ENCODE measurements at places on chromosomes 7 and 10. TPM values are rescaled to one million over a fixed set of nuclear protein-coding genes. Genes with fewer than 3 reads are reported as not detected.

GRCh38 chr10:24215603-24216002, 6.7 kb downstream of the KIAA1217 start:
- peaks cover 7% of the 10 kb centered on the region for H3K36me3 ChIP-seq
- no peak overlapping the region for H3K4me3 ChIP-seq
- no peak for DNase-seq
- H3K27me3 ChIP-seq, result no peaks in the 10 kb centered on the region
- H3K27ac ChIP-seq, result peak overlapping the region; percentile 78
- peaks cover 37% of the 10 kb centered on the region for H3K4me1 ChIP-seq

GRCh38 chr7:30303312-30304039, 19.1 kb downstream of the ZNRF2 start:
- H3K27ac ChIP-seq, result no peak overlapping the region
- no peak for DNase-seq
- H3K27me3 ChIP-seq, result no peaks in the 10 kb centered on the region
- H3K4me1 ChIP-seq, result peaks cover 7% of the 10 kb centered on the region

DNA sequence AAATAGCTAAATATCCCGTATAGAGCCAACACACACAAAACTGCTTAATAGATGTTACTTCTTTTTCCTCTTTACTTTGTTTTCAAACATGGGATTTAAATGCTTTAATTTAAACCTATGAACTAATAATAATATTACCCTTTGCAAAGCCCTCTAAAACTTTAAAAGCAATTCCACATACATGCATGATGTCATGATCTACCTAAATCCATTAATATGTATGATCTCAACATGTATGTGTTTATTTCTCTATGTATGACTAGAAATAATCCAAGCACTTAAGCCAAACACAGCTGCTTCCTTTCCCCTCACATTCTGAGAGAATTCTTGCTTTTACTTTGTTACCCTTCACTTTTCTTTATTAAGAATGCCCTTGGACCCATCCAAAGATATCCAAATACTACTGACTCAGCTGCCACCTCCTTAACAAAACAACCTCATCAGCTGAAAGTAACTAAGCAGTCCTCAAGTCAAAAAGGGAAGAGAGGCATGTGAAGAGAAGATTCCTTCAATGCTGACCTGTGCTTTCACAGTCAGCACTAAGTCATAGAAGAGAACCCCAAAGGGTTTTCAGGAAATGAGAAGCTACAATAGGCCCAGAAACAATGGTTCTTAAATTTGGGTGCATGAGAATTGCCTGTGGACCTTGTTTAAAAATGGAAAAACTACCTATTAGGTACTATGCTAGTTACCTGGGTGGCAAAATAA, 266.4 kb upstream of the LRGUK start:
- H3K27me3 ChIP-seq, result no peaks in the 10 kb centered on the region
- no peak overlapping the region for H3K27ac ChIP-seq
- no peaks in the 10 kb centered on the region for H3K36me3 ChIP-seq

DNA sequence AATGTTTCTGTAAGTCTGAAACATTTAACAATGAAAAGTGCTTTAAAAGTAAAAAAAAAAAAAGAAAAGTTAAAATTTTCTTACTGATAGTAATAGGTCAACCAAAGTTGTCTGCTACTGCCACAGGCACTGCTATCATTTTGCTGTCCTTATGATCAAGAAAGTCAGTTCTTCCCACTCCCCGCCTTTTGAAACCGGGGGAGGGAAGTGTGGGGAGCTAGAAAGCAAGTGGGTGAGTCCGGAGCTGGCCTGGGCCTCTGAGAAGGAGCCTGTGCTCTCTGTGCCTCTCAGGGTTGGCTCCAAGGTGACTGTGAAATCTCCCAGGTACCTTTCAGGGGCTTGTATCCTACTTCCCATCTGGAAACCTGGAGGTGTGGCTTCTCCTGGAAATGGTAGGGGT, 7.3 kb downstream of the C7orf57 start:
- H3K27me3 ChIP-seq, result peaks cover 26% of the 10 kb centered on the region
- H3K27ac ChIP-seq, result no peak overlapping the region
- no peak for DNase-seq
- peaks cover 4% of the 10 kb centered on the region for H3K4me1 ChIP-seq
- H3K4me3 ChIP-seq, result no peak overlapping the region

DNA sequence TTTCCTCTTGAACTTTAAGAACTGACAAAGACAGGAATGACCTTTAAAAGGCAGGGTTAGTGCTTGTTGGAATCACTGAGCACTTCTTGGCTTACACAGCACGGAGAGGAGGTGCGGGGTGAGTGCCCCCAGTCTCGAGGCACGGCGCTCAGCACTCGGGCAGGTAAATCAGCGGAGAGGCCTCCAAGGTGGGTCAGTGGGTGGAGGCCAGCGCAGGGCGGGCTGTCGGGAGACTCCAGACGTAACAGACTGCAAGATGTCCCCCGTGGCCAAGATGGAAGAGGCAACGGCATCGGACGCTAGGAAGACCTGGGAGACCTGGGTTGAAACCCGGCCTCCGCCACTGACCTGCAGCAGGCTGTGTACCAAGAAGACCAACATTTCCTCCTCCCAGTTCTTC, 149.4 kb downstream of the MAD1L1 start:
- peaks cover 35% of the 10 kb centered on the region for H3K4me1 ChIP-seq
- peak overlapping the region; percentile 88 for H3K27ac ChIP-seq
- DNase-seq, result no peak

DNA sequence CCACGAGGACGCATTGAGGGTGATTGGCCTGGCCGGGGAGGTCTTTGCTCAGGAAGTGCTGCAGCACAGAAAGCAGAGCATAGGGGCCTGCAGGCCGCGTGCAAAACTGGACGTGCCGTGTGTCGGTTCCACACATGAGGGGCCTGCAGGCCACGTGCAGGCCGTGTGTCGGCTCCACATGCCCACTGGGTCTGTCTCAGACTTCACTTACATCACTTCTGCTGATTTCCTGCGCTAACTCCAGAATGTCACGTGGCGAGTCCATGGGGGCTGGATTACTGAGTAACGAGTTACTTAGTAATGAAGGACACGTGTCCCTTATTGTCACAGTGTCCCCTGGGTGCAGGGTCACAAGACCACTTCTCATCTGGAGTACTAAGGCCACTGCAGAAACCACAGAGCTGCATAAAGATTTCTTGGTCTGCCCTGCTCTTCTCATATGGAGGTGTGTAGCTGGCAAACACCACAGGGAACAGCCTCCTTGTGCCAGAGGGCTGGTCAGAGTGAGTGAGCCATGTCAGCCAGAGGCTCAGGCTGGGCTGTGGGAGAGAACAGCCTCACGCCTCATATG, 60.8 kb downstream of the GDI2 start:
- H3K27ac ChIP-seq, result no peak overlapping the region
- DNase-seq, result no peak
- H3K4me3 ChIP-seq, result peak overlapping the region; percentile 35

- H3K27me3 ChIP-seq, result no peaks in the 10 kb centered on the region
- H3K4me3 ChIP-seq, result no peak overlapping the region
- no peaks in the 10 kb centered on the region for H3K36me3 ChIP-seq
- no peak for DNase-seq
- H3K4me1 ChIP-seq, result peaks cover 18% of the 10 kb centered on the region
Observed at GRCh38 chr7:81031243-81031642, 112.4 kb upstream of the SEMA3C start.

- no peak overlapping the region for H3K27ac ChIP-seq
- DNase-seq, result no peak
- no peak overlapping the region for H3K4me3 ChIP-seq
Observed at GRCh38 chr7:135741905-135742304, 6.7 kb downstream of the FAM180A start.

DNA sequence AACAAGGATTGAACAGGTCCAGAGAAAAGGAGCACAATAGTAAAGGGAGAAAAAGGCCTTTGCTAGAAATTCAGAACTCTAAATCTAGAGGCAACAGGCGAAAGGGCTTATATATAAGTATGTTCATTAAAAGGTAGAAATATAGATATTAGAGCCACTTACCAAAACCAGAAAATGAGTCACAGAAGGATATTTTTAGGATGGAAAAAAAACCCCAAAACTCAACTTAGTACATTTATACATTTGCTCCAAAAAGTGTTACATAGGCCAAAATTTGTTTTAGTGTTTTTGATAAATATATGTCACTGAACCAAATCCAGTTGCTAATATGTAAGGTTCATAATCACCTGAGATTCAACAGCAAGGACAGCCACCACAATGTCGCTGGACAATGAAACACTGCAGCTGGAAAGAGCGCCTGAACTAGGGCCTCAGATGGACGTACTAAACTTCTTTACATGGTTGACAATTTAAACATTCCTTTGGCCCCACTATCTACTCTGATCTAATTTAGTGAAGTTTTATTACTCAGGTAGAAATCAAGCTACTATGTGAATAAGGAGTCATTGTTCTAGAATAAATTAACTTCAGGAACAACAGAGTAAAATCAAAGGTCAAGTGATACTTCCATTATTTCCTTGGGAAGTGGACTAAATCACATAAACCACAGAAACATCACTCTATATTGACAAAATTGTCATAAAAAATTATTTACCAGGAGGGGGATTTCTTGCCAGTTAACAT, 10.9 kb downstream of the FAM3C start:
- H3K4me3 ChIP-seq, result no peak overlapping the region
- no peaks in the 10 kb centered on the region for H3K36me3 ChIP-seq
- H3K4me1 ChIP-seq, result peaks cover 36% of the 10 kb centered on the region
- H3K27ac ChIP-seq, result no peak overlapping the region
- no peak for DNase-seq

DNA sequence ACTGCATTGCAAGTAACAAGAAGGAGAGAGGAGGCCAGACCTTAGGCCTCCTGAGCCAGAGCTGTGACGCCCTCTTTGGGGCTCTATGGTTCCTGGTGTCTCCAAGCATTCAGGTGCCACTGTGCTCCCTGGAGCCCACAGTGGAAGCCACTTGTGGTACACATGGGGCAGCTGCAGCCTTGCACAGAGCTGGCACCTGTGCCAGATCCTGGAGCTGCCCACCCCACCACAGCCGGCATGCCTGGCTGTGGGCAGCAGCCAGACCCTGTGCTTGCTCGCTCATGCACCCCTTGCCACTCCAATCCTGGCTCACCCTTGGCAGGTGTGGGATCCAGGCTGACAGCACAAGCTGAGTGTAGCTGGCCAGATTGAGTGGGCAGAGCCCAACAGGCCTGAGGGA, 173.8 kb upstream of the SMIM30 start:
- H3K4me3 ChIP-seq, result no peak overlapping the region
- no peaks in the 10 kb centered on the region for H3K4me1 ChIP-seq
- H3K27ac ChIP-seq, result no peak overlapping the region
- peaks cover 9% of the 10 kb centered on the region for H3K27me3 ChIP-seq

- no peaks in the 10 kb centered on the region for H3K4me1 ChIP-seq
- no peaks in the 10 kb centered on the region for H3K36me3 ChIP-seq
- no peak overlapping the region for H3K4me3 ChIP-seq
Observed at GRCh38 chr7:132603220-132603833, 27.1 kb upstream of the PLXNA4 start.

GRCh38 chr7:521221-522070, 1.8 kb upstream of the PDGFA start:
- peak overlapping the region; percentile 56 for H3K4me3 ChIP-seq
- peaks cover 9% of the 10 kb centered on the region for H3K4me1 ChIP-seq
- no peak overlapping the region for H3K27ac ChIP-seq

DNA sequence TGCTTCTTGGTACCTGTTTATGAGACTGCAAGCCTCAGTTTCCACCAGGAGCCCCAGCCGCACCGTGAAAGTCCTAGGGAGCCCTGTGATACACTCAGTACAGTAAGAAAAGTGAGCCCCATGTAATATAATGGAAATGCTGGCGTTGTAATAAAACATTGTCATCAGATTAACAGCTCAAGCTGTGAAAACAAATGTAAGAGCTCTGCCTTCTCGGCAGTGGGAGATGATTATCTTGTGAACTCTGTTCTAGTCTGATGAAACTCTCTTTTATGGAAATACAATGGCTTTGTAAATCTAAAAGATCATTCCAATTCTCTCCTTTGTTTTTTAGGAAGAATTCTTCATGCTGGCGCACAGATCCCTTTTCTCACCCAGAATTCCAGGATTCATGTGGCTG, 299.9 kb downstream of the ABCA13 start:
- H3K27me3 ChIP-seq, result no peaks in the 10 kb centered on the region
- no peak overlapping the region for H3K27ac ChIP-seq
- no peak for DNase-seq
- peaks cover 20% of the 10 kb centered on the region for H3K4me1 ChIP-seq
- no peaks in the 10 kb centered on the region for H3K36me3 ChIP-seq

DNA sequence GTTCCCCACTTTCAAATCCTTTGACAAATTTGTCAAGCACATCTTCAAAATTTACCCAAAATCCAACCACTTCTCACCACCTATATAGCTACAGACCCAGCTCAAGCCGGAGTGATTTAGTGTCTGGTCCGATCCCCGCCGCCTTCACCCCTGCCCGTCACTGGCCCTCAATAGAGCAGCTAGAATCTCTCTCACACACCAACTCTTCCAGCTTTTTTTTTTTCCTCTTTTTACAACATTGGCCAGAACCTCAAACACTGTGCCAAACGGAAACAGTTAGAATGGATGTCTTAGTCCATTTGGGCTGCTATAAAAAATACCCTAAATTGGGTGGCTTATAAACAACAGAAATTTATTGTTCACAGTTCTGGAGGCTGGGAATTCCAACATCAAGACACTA, 41.1 kb upstream of the TMEM72 start:
- H3K27ac ChIP-seq, result peak overlapping the region; percentile 84
- H3K4me3 ChIP-seq, result no peak overlapping the region
- no peak for DNase-seq
- H3K27me3 ChIP-seq, result peaks cover 10% of the 10 kb centered on the region

- H3K4me1 ChIP-seq, result peaks cover 10% of the 10 kb centered on the region
- DNase-seq, result no peak
Observed at GRCh38 chr7:104089612-104090011, 100.2 kb upstream of the RELN start.

- peak overlapping the region; percentile 70 for H3K4me3 ChIP-seq
- no peaks in the 10 kb centered on the region for H3K27me3 ChIP-seq
- peaks cover 19% of the 10 kb centered on the region for H3K4me1 ChIP-seq
- no peak overlapping the region for H3K27ac ChIP-seq
Observed at GRCh38 chr10:114824391-114824790, 2.8 kb downstream of the FHIP2A start.

- H3K4me3 ChIP-seq, result no peak overlapping the region
- H3K36me3 ChIP-seq, result peaks cover 2% of the 10 kb centered on the region
- H3K27me3 ChIP-seq, result no peaks in the 10 kb centered on the region
- DNase-seq, result no peak
- H3K27ac ChIP-seq, result no peak overlapping the region
- peaks cover 26% of the 10 kb centered on the region for H3K4me1 ChIP-seq
Observed at GRCh38 chr7:103076764-103077163, 1.8 kb downstream of the ARMC10 start.

DNA sequence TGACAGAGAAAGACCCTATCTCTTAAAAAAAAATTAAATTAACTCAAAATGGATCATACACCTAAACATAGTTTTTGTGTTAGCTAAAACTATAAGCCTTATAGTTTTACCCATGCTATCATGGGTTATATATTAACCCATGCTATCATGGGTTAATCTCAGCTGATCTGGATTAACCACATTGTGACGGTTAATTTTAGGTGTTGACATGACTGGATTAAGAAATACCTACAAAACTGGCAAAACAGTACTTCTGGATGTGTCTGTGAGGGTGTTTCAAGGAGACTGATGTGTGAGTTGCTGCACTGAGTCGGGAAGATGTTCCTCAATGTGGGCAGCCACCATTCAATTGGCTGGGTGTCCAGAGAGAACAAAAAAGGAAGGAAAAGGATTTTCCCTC, 44.3 kb upstream of the FXYD4 start:
- H3K4me3 ChIP-seq, result no peak overlapping the region
- peaks cover 14% of the 10 kb centered on the region for H3K4me1 ChIP-seq
- no peaks in the 10 kb centered on the region for H3K27me3 ChIP-seq
- H3K27ac ChIP-seq, result no peak overlapping the region

The CRYGN gene
- 0.32 TPM for total RNA-seq

The ARMH3 gene
- 24.4 TPM for total RNA-seq

The CPEB3 gene
- 1.4 TPM for total RNA-seq

The LIPF gene
- total RNA-seq, result not detected

The SMO gene
- total RNA-seq, result 104 TPM

The CFTR gene
- total RNA-seq, result not detected

The IFIT1B gene
- not detected for total RNA-seq

The ELN gene
- 0.41 TPM for total RNA-seq

The PRSS37 gene
- total RNA-seq, result not detected

The CUBN gene
- total RNA-seq, result 2.2 TPM

The SRPK2 gene
- total RNA-seq, result 44.6 TPM

All from neural crest cell (in vitro differentiated cells).